ENCODE measurements at places on chromosomes 6 and 20. TPM values are rescaled to one million over a fixed set of nuclear protein-coding genes. Genes with fewer than 3 reads are reported as not detected.

DNA sequence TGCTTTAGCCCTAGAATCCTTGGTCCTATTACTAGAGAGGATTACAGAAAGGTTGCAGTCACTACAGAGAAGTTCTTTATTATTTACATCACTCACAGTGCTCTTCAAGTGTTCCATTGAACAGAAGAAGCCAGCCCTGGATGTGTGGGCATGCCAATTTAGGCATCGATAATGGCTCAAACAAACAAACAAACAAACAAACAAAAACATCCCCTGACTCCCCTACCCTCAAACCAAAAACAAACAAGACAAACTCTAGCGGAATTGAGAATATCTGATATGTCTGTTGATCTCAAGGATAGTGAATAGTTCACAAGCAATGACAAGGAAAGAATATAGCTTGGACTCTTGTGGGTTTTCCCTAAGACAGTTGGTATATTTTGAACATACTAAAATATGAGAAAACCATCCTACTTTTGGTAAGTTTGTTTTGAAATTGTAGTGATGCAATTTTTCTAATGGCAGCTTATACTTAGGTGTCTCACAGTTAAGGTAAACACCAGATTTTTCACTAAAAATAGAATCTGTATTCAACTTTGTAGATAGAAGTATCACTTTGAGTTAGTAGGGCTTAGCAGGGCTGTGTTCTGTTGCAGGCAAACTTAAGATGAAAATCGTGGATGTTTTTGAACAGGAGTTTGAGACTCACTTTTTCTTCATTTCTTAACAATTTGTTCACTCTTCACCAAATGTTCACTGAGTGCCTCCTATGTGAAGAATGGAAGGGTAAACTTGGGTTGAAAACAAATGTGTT is 92.8 kb upstream of the FAM184A start:
- DNase-seq, result no peak

The NMBR gene
- not detected for total RNA-seq

The TOX2 gene
- 0.23 TPM for total RNA-seq

The PCED1A gene
- total RNA-seq, result 9.8 TPM

DNA sequence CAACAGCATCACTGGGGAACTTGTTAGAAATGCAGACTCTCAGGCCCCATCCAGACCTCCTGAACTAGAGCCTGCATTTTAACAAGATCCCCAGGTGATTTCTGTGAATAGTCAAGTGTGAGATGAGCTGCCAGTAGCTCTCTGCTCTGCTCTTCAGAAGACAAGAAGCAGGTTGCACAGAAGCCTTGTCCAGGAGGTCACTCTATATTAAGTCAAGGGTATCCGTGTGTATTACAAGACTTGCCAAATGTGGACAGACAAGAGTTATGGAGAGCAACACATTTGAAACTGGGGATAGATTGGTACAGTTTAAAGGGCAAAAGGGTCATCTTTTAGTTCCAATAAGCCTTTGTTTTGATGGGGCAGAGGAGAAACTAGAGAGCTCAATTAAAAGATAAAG is 23.2 kb upstream of the RIN2 start:
- DNase-seq, result no peak

The KCNB1 gene
- not detected for total RNA-seq

The RBBP8NL gene
- total RNA-seq, result not detected

GRCh38 chr20:62436692-62437091 is 9.4 kb upstream of the RBBP8NL start:
- no peak for DNase-seq

DNA sequence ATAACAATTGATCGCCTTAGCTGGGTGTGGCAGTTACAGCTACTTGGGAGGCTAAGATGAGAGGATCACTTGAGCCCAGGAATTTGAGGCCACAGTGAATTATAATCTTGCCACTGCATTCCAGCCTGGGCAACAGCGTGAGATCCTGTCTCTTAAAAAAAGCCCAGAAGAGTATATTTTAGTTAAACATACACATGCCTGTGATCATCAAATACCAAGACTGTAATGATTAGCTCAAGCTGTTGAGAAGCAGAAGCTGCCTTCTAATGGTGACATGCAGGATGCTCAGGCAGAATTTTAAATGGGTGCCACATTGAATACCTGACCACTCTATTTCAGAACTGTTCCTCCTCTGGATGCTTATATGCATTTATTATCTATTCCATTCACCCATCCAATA is 8.9 kb upstream of the TMEM14A start:
- no peak for DNase-seq

- no peak for DNase-seq
Measured at GRCh38 chr6:3542032-3542640, 85.3 kb upstream of the SLC22A23 start.

DNA sequence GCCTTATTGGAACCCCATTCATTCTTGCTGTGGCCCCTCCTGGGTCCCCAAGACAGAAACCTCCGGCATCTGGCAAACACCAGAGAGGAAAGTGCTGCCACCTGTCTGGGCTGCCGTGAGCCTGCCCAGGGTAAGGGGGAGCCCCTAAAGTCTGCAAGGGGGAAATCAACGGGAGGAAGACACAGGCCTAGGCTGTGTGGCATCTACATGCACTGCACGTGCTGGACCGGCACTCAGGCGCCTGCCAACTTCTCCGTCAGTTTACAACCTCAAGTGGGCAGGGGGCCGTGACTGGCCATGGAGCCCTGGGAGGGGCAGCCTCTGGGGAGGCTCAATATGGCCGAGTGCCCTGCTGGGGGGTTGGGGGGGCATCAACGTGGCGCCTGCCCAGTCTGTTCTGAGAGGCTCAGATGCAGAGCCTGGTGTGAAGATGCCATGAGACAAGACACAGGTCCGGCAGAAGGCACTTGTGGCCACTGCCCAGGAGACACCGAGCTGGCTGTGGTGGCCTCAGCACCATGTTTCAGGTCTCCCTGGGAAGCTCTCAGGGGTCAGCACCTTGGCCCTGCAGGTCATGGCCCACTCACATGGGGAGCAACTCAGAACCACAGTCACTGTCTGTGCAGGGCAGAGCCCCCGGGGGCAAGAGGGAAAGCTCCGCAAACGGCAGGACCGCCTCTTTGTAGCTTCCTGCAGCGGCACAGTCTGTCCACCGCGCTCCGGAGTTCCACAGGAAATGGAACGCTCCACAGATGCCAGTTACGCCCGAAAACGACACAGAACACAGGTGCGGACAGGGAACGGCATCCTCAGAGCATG is 8.4 kb downstream of the UCKL1 start:
- DNase-seq, result no peak

The ACTL10 gene
- 5.1 TPM for total RNA-seq

The BFSP1 gene
- total RNA-seq, result not detected

DNA sequence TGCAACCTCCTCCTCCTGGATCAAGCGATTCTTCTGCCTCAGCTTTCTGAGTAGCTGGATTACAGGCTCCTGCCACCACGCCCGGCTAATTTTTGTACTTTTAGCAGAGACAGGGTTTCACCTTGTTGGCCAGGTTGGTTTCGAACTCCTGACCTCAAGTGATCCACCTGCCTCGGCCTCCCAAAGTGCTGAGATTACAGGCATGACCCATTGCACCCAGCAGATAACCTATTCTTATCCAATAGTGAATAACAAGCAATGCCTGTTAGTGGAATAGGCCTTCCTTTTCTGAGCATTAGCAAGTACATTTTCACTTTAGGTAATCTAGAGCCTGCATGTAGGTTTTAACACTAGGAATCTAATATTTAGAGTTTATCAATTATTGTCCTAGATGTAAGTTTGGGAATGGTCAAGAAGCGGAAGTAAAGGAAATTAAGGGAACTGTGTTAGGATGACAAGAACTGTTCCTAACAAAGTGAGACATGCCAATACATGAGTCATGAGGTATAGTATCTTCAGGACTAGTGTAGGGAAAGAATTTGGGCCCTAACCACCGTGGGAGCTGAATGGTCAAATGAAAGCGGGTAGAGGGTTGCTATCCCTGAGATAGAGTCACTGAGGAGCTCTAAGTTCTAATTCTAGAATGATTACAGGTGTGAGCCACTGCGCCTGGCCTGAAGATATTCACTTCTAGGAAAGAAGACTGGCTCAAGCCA is 15.0 kb downstream of the BLTP3A start:
- no peak for DNase-seq

Measured in OCI-LY7 (cell line).